ENCODE measurements at places on chromosomes 12 and 14.

DNA sequence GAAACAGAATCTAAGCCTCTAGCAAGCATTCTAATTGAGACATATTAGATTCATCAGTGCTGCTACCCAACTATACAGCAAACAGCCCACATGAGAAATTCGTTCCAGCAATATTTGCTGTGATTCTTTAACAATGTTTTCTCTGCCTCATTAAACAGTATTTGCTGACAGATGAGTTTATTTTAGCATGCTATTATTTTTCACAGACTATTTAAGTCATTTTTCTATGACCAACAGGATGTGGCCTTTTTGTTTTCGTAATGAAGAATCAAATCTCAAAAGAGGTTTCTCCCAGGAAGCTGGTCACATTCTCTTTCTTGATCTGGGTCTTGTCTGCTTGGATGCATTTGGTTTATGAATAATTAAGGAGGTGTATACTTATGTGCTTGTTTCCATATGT lies 23.2 kb upstream of the SERPINA12 start:
- DNase-seq, result no peak

DNA sequence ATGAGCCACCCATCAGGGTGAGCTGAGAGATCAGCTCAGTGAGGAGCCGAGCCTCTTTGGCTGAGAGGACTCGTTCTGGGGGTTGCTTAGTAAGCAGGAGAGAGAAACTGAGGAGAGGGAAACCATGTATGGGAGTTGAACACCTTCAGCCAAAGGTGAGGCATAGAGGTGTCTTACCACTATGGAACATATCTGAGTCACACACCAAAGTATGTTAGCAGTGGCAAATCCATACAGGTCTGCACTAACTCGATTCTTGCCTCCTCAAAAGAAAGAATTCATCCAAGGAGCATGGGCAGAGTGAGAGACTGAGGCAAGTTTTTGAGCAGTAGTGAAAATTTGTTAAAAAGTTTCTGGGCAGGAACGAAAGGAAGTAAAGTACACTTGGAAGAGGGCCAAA lies 46.7 kb upstream of the RNU6-8 start:
- no peak for DNase-seq

GRCh38 chr12:7646178-7646475 lies 19.6 kb downstream of the APOBEC1 start:
- no peak for DNase-seq

DNA sequence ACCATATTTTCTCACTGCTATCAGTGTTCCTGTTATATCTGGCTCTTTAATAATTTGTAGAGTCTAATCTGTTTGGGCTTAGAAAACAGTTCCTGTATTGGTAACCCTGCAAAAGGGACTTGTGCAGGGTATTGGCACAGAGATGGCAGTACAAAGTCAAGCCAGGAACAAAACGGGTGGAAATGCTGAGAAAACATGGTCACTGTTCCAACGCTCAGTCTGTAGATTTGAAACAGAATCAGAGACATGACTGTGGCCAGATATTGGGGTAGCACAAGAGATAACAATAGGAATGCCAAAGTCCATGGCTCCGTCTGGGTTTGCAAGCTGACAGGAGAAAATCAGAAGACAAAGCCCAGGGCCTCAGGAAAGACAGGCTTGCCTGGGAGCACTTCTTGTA lies 290.7 kb upstream of the PDE3A start:
- DNase-seq, result no peak

- no peak for DNase-seq
These were observed 123.7 kb downstream of the IGF1 start for GRCh38 chr12:102356690-102357089.

DNA sequence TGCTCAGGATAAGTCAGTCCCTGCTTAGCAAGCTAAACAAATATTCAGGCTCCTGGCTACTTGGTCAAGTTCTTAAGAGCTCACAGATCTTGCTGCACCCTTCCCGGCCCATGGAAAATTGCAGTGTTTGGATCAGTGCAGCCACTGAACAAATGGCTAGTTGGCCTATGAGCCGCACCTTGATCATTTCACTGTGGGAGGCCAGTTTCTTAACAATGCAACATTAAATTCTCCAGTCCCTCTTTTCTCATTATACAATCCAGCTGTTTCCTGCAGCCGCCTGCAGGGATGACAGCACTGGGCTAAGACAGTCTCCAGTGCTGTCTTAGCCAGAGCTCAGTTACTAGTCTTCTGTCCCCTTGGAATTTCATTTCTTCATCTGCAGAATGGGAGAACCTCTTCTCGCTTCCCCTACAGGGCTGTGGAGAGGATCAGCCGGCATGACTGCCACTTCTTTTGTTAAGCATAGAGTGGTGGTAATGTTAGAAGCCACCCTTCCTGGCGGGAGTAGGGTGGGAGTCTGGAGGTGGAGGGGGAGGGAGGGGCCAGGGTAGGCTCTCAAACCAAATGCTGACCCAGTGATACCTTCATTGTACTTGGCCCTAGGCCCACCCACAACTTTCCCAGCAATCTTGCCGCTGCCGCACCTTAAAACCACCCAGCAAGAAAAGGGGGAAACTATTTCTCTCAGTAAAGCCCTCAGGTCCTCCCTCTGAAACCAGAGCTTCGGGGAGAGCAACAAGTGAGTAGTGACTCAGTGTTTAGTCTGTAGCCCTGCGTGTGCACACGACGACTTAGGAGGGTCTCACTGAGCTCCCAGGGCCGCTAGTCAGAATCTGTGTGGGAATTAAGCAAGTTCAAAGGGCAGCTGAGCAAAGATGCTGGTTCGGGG lies 145.7 kb downstream of the NUAK1 start:
- no peak for DNase-seq

DNA sequence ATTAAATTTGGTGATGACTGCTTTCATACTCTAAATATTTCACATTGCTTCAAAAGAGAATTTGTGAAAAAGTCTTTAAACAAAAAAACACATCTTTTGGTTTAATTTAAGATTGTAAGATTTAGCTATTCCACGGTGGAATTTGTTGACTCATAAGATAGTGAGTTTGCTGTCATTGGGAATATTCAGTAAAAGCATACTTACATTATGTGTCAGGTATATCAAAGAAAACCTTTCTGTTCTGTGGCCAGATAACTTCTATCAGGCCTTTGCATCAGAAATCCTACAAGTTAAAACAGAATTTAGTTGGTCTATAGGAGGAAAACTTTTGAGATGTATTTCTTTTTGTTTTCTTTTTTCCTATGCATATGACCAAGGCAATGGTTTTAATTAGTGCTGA lies 148.8 kb upstream of the E2F7 start:
- no peak for DNase-seq

GRCh38 chr14:36989806-36990205 lies 182.6 kb downstream of the SLC25A21 start:
- DNase-seq, result no peak

DNA sequence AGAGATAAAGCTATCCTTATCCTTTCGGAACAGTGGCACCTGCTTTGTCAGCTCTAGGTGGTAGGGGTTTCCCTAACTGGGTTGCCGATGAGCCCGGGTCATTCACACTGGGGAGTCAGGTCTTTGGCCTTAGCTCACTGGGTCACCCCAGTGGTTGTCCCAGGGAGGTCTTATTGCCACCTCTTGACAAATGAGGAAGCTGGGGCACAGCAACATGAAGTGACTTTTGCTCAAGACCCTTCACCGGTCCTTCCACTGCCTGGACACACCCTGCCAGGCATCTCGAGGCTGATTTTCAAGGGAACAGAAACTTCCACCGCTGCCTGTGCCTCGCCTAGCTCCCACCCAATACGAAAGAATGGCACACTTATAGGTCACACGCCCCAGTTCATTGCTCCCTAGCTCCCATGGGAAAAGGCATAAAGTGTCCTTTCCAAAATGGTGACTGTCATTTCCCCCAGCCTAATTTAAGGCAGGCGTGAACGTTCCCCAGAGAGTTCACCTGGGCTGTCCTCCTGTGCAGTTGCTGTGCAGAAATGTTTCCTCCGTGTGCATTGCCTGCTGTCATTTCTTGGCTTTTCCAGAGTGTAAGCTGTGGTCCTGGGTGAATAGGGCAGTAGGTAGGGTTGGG lies 156.1 kb upstream of the CCND2 start:
- no peak for DNase-seq

DNA sequence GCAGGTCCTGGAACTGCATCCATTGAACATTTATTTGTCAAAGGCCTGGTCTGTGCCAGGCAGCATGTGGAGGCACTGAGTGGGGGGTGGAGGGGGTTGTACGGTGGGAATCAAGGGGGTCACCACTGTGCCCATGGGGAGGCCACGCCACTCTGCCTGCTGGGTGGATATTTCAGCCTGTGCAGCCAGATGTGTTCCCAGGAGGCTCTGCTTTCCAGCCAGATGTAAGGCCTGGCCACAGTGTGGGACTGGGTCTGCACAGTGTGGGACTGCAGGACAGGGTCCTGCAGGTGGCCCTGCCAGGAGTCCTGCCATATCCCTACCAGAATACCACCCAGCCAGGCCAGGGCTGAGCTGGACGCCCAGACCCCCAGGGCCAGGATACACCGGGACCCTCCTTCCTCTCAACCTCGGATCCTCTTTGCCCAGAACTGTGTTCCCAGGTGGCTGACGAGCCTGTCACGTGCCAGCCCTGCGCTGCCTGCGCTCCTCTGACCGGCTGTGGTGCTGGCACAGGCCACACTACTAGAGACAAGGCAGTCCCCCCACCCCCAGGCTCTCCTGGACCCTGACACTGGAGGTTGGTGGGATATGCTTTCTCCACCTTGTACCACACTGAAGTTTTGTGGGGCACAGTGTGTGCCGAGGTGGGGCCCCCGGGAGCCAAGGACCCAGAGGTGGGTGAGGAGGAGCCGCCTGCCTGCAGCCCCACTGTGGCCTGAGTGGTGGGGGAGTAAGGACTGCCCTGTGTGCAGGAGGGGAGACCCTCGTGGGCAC lies 17.5 kb downstream of the XRCC3 start:
- no peak for DNase-seq

- DNase-seq, result no peak
These were observed 267.5 kb downstream of the TMEM121 start for GRCh38 chr14:105793836-105794235.
